ENCODE measurements at places on chromosomes 5 and 9. TPM values are rescaled to one million over a fixed set of nuclear protein-coding genes. Genes with fewer than 3 reads are reported as not detected.

DNA sequence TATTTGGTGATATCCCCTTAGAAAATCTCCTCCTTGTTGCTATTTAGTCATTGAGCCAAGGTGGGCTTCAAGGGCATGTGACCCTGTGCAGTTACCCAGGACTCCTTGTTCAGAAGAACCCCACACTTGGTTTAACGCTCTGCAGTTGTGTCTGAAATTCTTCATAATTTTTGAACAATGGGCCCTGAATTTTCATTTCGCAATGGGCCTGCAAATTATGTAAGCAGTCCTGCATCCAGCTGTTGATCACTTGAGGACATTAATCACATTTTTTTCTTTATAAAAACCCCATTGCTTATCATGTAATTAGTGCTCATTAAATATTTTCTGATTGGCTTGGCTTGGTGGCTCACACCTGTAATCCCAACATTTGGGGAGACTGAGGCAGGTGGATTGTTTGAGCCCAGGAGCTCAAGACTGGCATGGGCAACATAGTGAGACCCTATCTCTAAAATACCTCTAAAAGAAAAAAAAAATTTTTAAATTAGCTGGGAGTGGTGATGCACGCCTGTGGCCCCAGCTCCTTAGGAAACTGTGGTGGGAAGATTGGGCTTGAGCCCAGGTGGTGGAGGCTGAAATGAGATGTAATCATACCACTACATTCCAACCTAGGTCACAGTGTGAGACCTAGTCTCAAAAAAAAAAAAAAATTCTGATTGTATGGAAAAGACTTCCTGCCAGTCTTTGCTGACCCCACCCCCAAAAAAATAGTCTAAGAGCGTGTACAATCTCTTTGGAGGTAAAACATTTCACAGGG lies 194.2 kb upstream of the HAPLN1 start:
- no peaks in the 10 kb centered on the region for H3K4me1 ChIP-seq
- H3K27me3 ChIP-seq = no peaks in the 10 kb centered on the region
- H3K4me3 ChIP-seq = no peak overlapping the region

DNA sequence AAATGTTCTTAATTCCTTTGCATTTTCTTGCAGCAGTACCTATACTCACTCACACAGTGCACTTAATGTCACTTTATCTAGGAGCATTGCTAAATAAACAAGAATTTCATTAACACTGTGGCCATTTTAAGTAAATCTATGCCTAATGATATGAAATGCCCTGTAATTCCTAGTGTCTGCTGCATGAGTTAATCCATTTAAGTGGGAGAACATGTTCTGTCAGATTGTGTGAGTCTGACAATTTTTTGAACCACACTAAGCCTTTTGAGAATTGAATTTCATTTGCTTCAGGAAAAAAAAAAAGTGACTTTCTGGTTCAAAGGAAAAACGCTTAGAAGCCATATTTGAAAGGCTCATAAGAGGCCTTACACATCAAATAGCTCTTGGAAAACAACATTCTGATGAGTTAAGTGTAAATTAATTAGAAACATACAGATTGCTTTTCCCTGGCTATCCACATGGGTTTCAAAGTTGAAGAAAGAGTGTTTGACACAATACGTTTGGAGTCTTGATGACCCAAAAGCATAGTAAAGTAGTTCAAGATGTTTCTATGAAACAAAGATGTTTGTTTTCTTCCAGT lies 446.7 kb upstream of the GRAMD2B start:
- no peaks in the 10 kb centered on the region for H3K36me3 ChIP-seq
- no peak overlapping the region for H3K27ac ChIP-seq
- H3K4me3 ChIP-seq = no peak overlapping the region
- H3K27me3 ChIP-seq = peaks cover 11% of the 10 kb centered on the region
- H3K4me1 ChIP-seq = no peaks in the 10 kb centered on the region
- no peak for DNase-seq

DNA sequence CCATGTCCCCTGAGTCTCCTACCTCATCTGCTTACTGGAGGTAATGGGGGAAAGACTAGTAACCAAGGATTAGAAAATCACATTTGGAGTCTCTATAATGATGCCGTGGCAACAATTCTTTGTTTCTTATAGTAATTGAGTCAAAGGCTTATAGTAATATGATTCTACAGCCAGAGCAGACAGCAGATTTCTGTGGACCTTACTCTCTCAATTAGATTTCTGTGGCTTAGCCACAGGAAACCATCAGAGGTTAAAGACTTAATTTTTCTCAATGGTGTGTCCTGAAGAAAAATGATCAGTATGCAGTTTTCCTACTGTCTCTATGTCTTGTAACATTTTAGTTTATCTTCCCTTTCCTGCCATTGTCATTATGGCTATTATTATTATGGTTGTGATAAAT lies 59.3 kb upstream of the CD180 start:
- no peak for DNase-seq
- no peaks in the 10 kb centered on the region for H3K4me1 ChIP-seq
- H3K4me3 ChIP-seq = no peak overlapping the region
- H3K27ac ChIP-seq = no peak overlapping the region
- H3K27me3 ChIP-seq = no peaks in the 10 kb centered on the region

GRCh38 chr5:142537938-142538337 lies 148.0 kb downstream of the FGF1 start:
- no peak overlapping the region for H3K4me3 ChIP-seq
- H3K27ac ChIP-seq = no peak overlapping the region
- DNase-seq = no peak
- no peaks in the 10 kb centered on the region for H3K4me1 ChIP-seq
- no peaks in the 10 kb centered on the region for H3K36me3 ChIP-seq

DNA sequence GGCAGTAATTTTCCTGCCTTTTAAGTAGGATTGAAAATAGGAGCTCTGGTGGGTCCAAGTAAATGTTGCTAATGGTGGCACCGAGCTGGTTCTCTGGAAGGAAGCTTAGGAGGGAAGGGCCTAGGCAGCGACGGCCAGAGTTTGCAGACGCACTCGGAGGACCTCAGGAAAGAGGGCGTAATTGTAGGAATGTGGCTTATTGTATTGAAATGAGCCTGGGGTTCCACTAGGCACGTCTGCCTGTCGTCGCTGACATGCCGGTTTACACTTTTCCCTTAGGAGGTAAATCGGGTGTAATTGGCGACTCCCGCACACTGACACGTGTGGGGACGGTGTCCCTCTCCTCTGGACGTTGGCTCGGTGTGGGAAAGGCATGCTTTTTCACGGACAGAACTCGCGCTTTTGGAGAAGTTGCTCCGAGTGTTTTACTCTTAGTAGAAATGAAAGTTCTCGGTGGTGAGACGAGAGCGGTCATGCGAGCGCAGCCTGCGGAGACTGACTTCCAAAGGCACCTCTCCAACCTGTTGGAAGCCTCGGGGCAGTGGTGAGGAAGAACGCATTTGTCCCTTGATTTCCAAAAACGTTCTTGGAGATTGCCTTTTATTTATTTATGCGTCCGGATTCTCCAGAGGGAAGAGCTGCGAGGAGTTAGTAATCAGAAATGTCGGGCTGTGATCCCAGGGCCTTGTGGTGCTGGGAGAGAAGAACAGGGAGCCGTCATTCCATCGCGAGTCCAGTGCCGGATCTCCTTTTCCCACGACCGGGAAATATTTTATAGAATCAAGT lies 1.3 kb downstream of the NR4A3 start:
- peak overlapping the region; percentile 96 for H3K4me3 ChIP-seq
- peaks cover 15% of the 10 kb centered on the region for H3K27me3 ChIP-seq
- peak; percentile 35 for DNase-seq
- peaks cover 59% of the 10 kb centered on the region for H3K4me1 ChIP-seq
- H3K27ac ChIP-seq = peak overlapping the region; percentile 97
- H3K36me3 ChIP-seq = peaks cover 49% of the 10 kb centered on the region

GRCh38 chr9:98809311-98810101 lies 2.0 kb downstream of the GALNT12 start:
- no peak overlapping the region for H3K27ac ChIP-seq
- peaks cover 18% of the 10 kb centered on the region for H3K4me1 ChIP-seq
- H3K4me3 ChIP-seq = peak overlapping the region; percentile 29
- H3K36me3 ChIP-seq = no peaks in the 10 kb centered on the region
- no peak for DNase-seq

DNA sequence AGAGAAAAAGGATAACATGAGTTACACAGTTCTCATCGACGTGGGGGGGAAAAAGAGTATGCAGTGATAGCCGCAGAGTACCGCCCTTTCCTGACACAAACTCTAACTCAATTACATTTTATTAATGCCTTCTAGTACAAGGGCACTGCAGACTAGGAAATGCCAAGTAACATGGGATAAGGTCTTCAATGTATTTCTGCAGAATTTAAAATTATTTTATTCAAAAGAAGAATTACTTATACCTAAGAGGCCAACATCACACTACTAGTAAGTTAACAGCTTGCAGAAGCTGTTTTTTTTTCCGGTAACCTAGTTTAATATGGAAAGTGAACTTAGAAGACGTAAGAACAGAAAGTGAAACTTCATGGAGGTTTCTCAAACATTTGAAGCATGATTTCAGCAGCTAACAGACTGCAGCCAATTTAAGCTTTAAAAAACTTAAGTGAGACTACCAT lies 3.9 kb downstream of the SETX start:
- H3K27me3 ChIP-seq = no peaks in the 10 kb centered on the region
- peak overlapping the region; percentile 97 for H3K27ac ChIP-seq
- H3K4me1 ChIP-seq = peaks cover 63% of the 10 kb centered on the region
- DNase-seq = no peak

- H3K4me1 ChIP-seq = no peaks in the 10 kb centered on the region
- no peak overlapping the region for H3K27ac ChIP-seq
- no peak for DNase-seq
- H3K4me3 ChIP-seq = no peak overlapping the region
Observed at GRCh38 chr5:160769301-160769700, 82.7 kb downstream of the ATP10B start.

DNA sequence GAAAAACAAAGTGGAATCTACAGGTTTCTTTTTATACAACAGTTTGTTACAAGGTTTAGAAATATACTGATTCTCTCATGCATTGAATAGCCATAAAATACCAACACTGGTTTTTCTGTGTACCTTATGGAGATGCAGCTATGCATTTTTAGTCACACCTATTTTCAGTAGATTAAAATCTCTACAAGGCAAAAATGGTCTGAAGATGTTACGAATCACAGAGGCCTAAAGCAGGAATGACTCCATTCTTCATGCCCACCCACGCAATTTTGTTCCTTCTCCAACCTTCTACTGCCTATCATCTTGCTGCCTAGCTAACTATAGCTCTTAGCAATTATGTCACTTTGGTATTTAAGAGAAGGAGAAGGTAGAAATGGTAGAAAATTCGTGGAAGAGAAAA lies 9.9 kb downstream of the PLK2 start:
- H3K27ac ChIP-seq = no peak overlapping the region
- H3K36me3 ChIP-seq = peaks cover 12% of the 10 kb centered on the region
- no peaks in the 10 kb centered on the region for H3K4me1 ChIP-seq
- DNase-seq = no peak
- no peak overlapping the region for H3K4me3 ChIP-seq

DNA sequence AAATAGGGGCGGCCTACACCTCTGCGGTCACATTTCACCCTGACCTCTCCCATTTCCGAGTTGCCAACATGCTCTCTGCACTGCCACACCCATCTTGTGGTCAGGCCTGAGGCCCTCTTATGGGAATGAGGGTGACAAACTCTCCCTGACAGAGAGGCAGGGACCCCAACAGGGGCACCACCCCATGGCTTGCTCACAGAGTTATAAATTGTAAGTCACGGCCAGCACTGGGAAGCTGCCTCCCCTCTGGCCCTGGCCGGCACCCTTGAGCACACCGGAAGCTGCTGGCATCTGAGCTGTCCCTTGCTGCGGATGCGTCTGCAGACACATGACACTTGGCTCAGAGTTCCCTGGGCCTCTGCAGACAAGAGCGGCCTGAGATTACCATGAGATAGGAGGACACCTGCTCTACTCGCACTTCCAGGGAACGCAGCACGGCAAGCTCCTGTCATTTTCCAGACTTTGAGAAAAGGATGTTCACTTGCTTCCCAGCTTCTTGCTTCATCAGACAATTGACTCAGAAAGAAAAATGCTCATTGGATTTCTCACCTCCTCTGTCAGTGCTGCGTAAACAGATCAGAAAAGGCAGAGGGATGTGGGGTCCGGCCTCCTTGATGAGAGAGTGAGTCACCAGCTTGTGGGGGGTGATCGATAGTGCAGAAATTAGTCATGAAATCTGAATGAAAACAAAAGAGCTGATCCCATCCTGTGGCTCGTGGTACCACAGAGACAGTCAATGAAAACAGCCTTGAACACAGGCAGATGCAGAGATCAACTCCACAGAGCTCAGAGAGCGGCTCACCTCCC lies 269.8 kb downstream of the SYK start:
- no peak overlapping the region for H3K27ac ChIP-seq
- H3K4me1 ChIP-seq = no peaks in the 10 kb centered on the region
- peaks cover 3% of the 10 kb centered on the region for H3K27me3 ChIP-seq
- H3K36me3 ChIP-seq = no peaks in the 10 kb centered on the region
- no peak overlapping the region for H3K4me3 ChIP-seq

DNA sequence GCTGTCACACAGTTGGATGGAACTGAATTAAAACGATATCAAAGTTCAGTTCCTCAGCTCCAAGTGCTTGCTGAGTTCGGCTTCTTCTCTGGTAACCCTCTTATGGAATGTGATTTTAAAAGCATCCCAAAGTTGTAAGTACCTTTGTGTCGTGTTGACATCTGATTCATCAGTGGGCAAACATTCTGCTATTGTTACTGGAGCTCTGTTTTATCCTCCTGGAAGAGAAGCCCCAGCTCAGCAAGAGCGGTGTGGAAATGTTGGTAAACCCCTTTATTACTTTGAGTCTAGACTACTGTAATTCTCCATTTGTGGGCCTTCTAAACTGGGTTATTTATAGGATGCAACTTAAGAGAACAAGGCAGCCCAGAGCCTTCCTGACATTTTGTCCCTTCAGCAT lies 699.3 kb upstream of the WWC1 start:
- no peaks in the 10 kb centered on the region for H3K4me1 ChIP-seq
- no peaks in the 10 kb centered on the region for H3K36me3 ChIP-seq
- H3K4me3 ChIP-seq = no peak overlapping the region
- no peak overlapping the region for H3K27ac ChIP-seq
- no peak for DNase-seq
- H3K27me3 ChIP-seq = no peaks in the 10 kb centered on the region

GRCh38 chr5:43658509-43658908 lies 55.5 kb downstream of the NNT start:
- H3K27me3 ChIP-seq = no peaks in the 10 kb centered on the region
- H3K4me3 ChIP-seq = no peak overlapping the region
- H3K27ac ChIP-seq = no peak overlapping the region
- H3K36me3 ChIP-seq = peaks cover 68% of the 10 kb centered on the region
- no peak for DNase-seq

DNA sequence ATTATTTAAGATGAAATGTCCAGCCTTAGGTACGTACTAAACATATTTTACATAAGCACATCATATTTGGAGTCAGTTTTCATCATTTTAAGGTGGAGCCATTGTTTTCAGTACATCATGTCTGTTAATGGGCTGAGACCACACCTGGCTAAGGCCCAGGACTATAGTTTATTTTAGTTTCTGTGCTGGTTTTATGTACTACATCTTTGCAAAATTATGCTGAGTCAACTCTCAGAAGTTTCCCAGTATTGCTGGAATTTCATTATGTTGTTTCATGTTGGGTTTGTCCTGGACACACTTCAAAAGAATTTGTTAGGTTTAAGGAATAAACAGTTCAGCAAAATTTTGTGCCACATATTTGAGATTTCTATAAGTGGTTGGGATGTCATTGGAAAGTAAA lies 171.2 kb downstream of the CCDC171 start:
- no peak overlapping the region for H3K4me3 ChIP-seq
- H3K27ac ChIP-seq = no peak overlapping the region
- DNase-seq = no peak
- peaks cover 6% of the 10 kb centered on the region for H3K36me3 ChIP-seq
- no peaks in the 10 kb centered on the region for H3K27me3 ChIP-seq

The TAF11L5 gene
- not detected for total RNA-seq

The HAVCR1 gene
- total RNA-seq = not detected

The PCAT7 gene
- total RNA-seq = not detected

The KIF4B gene
- total RNA-seq = not detected

The SLC45A2 gene
- not detected for total RNA-seq

The GPR150 gene
- 0.60 TPM for total RNA-seq

The TLX3 gene
- not detected for total RNA-seq
